AML-193 (cell line): ENCODE measurements at places on chromosomes 6 and 20.

GRCh38 chr20:54148947-54149764 is 24.6 kb downstream of the CYP24A1 start:
- DNase-seq = no peak

GRCh38 chr6:1612974-1613306 is 3.2 kb downstream of the FOXC1 start:
- no peak for DNase-seq

GRCh38 chr20:52168116-52168515 is 23.5 kb downstream of the ZFP64 start:
- no peak for DNase-seq

DNA sequence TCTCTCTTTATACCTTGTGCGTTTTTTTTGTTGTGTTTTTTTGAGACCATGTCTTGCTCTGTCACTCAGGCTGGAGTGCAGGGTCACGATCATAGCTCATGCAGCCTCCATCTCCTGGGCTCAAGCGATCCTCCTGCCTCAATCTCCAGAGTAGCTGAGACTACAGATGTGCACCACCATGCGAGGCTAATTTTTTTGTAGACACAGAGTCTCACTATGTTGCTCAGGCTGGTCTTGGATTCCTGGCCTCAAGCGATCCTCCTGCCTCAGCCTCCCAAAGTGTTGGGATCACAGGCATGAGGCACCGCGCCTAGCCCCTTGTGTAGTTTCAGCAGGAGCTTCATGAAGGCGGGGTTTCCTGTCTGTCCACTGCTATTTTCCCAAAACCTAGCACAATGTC is 27.3 kb downstream of the PDRG1 start:
- DNase-seq = no peak

GRCh38 chr20:19654921-19655320 is 103.1 kb upstream of the RIN2 start:
- DNase-seq = no peak

DNA sequence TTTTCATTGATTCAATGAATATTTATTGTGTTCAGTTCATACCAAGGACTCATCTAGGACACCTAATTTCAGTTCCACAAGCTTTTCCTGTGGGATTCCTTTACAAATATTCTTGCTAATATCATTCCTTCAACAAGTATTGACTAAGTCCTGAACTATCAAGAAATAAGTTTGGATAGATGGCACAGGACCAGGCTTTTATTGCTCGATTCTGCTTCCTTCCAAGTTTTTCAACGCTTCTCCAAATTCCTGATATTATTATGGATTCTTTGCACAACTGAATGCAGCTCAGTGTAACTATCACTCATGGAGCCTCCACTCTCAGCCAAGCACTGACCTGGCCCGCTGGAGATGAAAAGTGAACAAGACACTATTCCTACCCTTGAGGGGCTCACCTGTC is 32.7 kb upstream of the COL21A1 start:
- no peak for DNase-seq

- no peak for DNase-seq
Measured at GRCh38 chr6:159541296-159541695, 151.7 kb downstream of the SOD2 start.

- DNase-seq = no peak
Measured at GRCh38 chr20:1637755-1638154, 17.9 kb upstream of the SIRPB1 start.

DNA sequence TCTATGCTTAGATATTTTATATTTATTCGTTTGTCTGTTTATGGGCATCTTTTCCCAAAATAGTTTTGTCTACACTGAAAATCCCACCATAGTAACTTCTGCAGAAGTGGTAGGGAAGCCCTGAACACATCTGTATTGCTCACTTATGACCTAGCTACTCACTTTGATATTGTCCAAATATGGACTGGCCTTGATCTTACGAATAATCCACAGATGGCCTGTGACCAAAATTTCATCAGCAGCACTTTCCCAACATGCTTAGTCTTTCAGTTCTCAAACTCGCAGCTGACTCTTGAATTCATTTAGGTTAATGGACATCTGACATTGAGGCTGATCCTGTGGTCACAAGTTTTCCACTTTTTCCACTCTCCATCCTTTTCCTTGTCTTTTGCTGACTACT is 80.8 kb upstream of the BEND3 start:
- DNase-seq = no peak

GRCh38 chr20:15047042-15047441 is 709.6 kb upstream of the FLRT3 start:
- no peak for DNase-seq

- DNase-seq = peak; percentile 98
Measured at GRCh38 chr6:139640448-139640847, 266.0 kb upstream of the CITED2 start.

GRCh38 chr6:134031696-134032255 is 20.6 kb downstream of the SLC2A12 start:
- DNase-seq = no peak

GRCh38 chr20:62776692-62777527 is 19.4 kb upstream of the MRGBP start:
- no peak for DNase-seq

DNA sequence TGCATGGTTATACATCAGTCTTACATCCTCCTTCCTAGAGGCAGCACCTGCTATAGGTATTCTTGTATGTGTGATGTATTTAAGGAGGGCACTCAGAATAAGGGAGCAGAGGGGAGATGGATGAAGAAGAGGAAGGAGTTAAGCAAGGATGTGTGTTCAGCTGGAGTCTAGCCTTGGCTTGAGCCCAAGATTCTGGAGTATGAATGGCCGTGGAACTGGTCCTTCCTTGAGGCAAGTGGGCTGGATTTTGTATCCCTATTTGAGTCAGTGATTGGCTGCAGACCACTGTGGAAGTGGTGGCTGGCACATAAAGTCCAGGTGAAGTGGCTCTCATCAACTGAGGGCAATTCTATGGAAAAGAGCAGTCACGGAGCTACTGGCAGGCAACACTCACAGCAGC is 112.0 kb upstream of the RNF24 start:
- DNase-seq = no peak

DNA sequence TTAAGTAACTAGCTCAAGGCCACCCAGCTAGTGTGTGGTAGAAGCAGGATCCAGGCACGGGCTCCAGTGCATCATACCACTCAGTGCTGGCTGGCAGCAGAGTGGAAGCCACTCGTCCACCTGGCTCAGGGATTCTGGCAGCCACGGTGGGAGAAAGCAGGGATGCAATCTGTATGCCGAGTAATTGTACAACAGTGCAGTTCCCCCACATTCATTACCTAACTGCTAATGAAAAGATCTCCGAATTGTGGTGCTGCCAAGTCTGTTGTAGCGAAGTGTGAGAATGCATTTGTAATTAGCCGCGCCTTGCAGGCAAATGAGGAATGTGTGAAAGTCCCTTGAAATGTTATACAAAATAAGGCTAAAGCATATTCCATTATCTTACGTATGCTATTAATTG is 29.0 kb downstream of the KCNG1 start:
- no peak for DNase-seq

- DNase-seq = no peak
Measured at GRCh38 chr20:62785393-62785792, 10.9 kb upstream of the MRGBP start.

DNA sequence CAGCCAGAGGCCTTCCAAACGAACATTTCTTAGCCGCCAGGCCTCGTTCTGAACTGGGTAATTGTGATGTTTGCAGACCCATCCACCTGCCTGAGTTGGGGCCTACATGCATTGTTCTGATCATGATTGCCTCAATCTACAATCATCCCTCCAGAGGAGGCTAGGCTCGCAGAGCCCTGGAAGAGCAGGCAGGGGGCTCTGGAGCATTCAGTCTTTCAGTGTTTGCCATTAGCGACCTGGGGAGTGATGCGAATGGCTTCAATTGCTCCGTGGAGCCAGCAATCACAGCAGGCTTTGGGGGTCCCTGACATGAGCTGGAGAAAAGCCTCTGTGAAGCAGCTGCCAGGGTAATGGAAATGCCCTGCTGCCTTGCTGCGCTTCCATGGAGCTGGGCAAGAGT is 22.0 kb downstream of the SNAP25 start:
- DNase-seq = no peak

DNA sequence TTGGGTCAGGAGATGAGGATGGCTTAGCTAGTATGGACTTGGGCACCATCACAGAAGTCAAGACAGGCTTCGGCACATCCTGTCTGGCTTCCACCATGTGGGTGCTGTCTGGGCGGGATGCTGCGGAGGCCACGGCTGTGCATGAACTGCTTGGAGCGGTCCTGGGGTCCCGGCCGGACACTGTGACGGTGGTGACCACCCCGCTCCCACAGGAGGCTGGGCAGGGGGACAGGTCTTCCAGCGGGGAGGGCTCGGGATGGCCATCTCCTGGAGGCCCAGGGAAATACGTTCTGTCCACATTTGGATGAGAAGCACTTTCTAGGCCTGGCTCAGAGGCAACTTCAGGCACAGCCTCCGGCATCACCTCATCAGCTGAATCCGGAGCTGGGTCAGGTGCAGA is 32.1 kb upstream of the TCFL5 start:
- no peak for DNase-seq

GRCh38 chr20:48814633-48815032 is 13.2 kb downstream of the PREX1 start:
- no peak for DNase-seq

GRCh38 chr20:13493143-13493542 is 145.6 kb downstream of the TASP1 start:
- DNase-seq = no peak

DNA sequence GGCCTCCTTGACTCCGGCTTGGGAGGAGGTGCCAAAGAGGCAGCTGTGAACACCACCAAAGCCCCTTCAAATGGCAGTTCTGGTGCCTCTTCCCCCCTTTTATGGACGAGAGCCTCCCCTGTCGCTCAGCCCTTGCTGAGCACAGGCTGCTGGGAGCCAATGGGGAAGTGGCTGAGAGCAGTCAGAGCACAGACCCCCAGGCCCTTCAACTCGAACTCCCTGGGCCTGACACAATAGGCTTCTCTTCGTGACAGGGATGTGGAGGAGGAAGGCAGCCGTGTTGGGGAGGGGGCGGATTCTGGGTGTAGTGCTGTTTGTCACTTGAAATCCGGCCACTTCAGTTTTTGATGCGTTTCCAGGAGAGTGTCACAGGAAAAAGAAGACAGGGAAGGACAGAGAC is at the start of gene PDYN:
Gene PDYN, minus strand, starts transcription at position 73 of the 400 bp plus-strand sequence. CDS start 10,974 bp downstream, outside the sequence.
- no peak for DNase-seq

- no peak for DNase-seq
Measured at GRCh38 chr20:37833221-37833896, 69.6 kb upstream of the VSTM2L start.

GRCh38 chr6:151440930-151441329 is 11.0 kb downstream of the RMND1 start:
- peak; percentile 45 for DNase-seq

DNA sequence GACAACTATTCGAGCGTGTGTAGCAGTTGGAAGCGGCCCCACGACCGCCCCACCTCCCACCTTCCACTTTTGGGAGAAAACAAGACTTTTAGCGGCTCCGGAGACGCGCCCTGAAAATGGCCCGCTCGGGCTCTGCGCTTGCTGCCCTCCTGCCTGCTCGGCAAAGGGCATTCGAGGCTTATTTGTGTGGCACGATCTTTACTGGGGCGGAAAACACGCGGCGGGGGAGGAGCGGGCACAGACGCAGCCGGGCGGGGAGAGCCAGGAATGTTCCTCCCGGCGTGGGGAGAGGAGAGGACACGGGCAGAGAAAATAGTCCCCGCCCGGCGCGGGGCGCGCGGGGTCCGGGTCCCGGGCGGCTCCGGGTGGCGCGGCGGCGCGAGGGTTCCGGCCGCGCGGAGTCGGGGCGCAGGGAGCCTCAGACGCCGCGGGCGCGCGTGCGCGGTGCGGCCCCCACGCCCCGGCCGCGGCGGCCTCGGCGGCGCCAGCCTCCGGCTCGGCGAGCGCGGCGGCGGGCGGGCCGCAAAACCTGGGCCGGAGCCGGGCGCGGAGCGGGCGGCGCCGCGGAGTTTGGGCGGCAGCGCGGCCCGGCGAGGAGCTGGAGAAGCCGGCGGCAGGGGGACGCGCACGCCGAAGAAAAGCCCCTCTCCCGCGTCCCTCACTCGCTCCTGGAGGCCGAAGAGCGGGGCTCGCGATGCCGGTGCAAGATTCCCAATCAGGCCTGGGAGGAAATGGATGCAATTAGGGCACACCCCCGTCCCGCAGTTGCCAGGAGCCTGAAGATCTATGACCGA is 90.0 kb upstream of the ARID1B start:
- peak; percentile 77 for DNase-seq

GRCh38 chr6:166950443-166950821 is 5.9 kb downstream of the RNASET2 start:
- DNase-seq = no peak

- DNase-seq = no peak
Measured at GRCh38 chr6:18684343-18684742, 297.2 kb downstream of the RNF144B start.

DNA sequence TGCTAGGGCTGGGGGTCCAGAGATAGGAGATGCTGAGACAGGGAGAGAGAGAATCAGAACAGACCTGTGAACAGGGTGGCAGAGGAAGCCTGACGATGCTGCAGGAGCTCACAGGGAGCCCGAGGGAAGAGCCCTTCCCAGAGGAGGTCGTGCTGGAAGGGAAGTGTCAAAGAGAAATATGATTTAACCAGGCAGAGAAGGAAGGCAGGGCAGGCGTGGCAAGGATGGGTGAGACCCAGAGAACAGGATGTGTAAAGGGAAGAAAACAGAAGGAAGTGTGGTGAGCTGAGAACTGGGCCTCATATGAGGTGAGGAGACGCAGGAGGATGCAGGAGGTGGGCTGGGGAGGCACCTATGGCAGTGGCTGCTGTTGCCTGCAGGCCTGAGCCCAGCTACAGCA is 105.6 kb downstream of the ZDHHC14 start:
- DNase-seq = no peak

DNA sequence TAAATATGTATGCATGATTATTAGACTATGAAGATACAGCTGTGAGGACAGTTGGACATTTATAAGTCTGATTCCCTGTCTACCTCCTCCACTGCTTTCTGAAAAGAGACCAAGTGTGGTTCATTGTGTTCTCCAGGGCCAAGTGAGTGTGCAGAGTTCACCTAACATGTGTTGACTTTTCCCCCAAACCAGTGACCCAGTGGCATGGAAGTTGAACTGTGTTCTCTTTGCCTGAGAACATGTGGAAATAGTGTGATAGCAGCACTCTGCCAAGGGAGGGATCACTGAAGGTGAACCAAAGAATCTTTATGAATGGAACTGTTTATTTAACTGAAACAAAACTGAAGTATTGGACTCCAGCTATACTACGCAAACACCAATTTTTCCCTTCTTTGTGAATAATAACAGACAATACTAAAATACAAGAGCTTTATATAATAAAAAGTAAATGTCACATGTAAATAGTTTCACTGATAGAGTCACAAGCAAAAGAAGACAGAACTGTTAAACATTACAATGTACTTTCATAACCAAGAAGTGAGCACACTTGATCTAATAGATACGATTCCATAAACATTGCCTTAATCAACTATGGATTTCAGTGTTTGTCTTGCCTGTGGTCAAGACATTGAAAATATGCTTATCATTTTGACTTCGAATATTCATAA is 200.3 kb upstream of the FUT9 start:
- DNase-seq = no peak

GRCh38 chr6:143647732-143648131 is 30.0 kb upstream of the PHACTR2 start:
- no peak for DNase-seq

- no peak for DNase-seq
Measured at GRCh38 chr6:135179920-135180541, 1.1 kb upstream of the MYB start.
